CD4-positive, alpha-beta T cell treated with Interleukin-6 at 100 ng/mL for 8 hours (primary cell): ENCODE measurements at places on chromosomes 7 and 10.

DNA sequence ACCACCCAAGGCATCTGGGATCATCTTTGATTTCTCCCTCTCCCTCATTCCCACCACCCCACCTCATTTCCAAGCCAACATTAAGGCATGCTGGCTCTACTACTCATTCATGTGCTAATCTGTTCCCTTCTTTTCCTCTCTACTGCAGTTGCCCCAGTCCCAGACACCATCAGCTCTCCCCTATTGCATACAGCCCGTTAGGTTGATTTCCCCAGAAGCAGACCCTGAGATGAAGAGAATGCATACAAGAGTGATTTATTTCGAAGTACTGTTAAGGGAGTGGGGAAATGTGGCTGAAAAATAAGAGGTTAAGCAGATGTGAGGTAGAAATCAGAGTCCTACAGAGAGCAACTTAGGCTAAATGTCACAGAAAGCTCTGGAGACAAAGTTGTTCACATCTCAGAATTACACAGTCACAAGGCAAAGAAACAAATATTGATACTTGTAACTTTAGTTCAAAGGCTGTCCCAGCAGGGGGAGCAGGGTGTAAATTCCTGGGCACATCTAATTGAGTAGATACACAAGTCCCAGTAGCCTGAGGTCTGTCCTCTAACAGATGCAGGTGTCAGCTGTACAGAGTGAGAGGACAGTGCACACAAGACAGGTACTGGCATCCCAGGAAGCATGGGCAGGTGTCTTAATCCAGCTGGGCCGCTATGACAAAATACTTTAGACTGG is 20.9 kb downstream of the AKR1D1 start:
- DNase-seq = no peak

DNA sequence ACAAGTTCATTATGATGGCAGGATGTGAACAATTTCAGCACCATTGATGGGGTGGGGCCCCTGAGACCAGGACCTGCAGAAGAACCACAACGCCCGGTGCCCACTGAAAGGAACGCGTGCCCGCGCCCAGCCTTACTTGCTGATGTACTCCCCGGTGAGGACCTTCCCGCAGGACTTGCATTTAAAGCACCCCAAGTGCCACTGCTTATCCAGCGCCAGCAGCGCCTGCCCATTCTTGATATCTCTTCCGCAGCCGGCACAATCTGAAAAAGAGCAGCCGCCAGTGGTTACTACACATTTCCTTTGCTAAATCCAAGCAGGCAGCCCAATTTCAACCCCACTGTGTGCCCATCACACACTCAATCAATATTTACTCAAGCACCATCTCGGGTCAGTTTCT is 110.6 kb downstream of the ABLIM1 start:
- peak; percentile 3 for DNase-seq

DNA sequence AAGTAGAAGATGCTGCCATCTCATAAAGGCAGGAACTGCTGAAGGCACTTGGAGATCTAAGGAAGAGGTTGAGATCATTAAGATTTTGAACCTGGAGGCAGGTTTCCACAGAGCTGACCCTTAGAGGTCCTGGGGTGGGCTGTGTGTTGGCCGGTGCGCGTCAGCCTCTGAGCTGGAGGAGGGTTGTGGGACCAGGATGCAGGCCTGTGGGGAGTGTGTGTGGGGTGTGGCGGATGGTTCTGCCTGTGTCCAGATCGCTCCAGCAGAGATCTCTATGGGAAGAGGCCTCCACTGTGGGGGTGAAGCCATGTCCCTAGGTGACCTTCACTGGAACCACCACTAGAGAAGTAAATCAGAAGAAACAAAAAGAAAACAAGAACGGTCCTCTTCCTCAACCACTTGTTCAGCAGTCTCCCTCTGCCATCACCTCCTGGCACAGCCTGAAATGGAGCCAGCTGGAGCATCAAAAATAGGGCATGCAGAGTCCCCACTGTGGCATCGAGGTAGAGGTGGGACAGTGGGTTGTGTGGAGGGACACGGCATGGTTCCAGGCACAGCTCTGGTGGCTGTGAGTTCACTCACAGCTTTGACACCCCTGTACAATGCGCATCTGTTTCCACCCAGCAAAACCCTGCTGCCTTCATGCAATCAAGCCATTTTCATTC is 453.8 kb downstream of the TCERG1L start:
- DNase-seq = no peak

DNA sequence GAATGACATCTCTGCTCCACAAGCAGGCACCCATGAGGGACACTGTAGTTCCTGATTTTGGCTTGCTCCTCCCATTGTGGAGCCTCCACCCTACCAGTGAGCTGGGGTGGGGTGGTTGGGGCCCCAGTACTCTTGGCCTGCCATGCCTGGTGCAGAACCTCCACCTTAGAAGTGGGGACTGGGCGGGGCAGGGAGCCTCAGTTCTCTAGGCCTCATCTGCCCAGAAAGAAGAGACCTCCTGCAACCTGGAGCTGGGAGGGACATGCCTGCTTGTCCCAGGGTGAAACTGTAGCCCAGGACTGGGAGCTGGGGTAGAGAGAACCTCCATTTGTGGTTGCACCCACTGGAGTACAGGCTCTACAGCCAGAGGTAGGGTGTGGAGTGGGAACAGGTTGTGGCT is 14.4 kb downstream of the RAMP3 start:
- DNase-seq = no peak

DNA sequence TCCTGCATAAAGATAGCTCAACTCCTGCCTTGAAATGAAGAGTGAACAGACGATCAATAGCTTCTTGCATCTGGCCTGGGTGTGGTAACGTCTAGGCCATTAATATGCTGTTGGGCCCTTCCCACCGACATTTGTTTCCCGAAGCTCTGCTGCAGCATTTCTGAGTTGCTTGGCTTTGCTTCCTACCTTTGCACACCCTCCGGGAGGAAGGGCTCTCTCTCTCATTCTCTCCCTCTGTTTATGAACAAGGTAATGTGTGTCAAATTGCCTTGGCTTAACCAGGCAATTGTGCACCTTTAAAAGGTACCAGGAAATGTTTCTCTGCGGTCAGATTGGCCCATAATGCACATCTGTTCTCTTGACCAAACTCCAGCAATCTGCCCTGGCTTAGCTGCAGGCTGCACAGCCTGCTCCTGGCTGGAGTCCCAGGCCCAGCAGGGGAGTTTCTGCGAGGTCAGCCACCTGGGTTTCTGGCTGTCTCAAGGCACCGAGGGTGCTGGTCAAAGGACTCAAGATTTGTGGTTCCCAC is 223.7 kb downstream of the SNX10 start:
- DNase-seq = no peak

GRCh38 chr7:106009503-106010226 is 46.6 kb downstream of the CDHR3 start:
- peak; percentile 81 for DNase-seq

GRCh38 chr10:126690534-126690933 is 20.0 kb upstream of the C10orf90 start:
- DNase-seq = no peak

DNA sequence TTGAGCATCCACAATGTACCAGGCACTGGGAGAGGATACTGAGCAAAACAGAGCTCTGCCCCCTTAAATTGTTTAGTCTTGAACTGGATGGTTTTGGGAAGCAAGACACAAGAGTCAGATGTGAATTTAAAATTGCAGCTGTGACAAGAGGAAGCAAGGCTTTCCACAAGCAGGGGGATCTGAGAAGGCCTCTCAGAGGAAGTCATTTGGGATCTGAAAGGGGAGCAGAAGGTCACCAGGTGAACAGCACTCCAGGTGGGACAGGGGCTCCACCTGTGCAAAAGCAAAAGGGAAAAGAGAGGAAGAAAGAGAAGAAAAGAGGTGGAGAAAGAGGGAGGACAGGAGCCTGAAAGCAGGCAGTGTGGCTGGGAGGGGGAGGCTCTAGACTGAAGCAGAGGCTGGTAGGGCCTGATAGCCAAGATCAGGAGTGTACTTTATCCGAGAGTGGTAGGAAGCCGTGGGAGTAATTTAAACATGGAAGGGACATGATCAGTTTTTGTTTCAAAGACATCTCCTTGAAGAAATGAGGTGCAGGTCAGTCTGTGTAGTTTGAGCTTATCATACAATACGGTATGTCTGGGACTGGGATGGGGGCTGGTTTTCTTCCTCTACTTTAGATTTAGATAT is 76.1 kb upstream of the DUSP5 start:
- DNase-seq = no peak

- DNase-seq = no peak
Observed at GRCh38 chr10:63547628-63548360, 26.6 kb downstream of the REEP3 start.

- DNase-seq = no peak
Observed at GRCh38 chr7:49791088-49791741, 17.8 kb downstream of the VWC2 start.
